ENCODE measurements at places on chromosomes 1 and 21. TPM values are rescaled to one million over a fixed set of nuclear protein-coding genes. Genes with fewer than 3 reads are reported as not detected.

DNA sequence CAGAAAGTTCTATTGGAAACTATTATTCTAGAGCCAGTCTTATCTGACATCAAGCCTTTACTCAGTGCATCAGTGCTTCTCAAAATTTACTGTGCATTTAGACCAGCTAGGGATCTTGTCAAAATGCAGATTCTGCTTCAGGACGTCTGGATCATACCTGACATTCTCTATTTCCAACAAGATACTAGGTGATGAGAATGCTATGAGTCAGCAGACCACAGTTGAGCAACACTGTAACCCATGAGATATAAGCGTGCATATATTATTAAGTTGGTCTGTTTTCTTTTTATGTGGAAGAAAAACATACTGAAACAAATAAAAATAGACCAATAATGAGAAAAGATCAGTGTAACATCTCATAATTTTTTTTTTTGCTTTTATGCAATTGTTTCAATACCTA, 40.4 kb upstream of the KCNH1 start:
- peaks cover 6% of the 10 kb centered on the region for H3K4me1 ChIP-seq
- DNase-seq, result no peak
- no peak overlapping the region for H3K27ac ChIP-seq

DNA sequence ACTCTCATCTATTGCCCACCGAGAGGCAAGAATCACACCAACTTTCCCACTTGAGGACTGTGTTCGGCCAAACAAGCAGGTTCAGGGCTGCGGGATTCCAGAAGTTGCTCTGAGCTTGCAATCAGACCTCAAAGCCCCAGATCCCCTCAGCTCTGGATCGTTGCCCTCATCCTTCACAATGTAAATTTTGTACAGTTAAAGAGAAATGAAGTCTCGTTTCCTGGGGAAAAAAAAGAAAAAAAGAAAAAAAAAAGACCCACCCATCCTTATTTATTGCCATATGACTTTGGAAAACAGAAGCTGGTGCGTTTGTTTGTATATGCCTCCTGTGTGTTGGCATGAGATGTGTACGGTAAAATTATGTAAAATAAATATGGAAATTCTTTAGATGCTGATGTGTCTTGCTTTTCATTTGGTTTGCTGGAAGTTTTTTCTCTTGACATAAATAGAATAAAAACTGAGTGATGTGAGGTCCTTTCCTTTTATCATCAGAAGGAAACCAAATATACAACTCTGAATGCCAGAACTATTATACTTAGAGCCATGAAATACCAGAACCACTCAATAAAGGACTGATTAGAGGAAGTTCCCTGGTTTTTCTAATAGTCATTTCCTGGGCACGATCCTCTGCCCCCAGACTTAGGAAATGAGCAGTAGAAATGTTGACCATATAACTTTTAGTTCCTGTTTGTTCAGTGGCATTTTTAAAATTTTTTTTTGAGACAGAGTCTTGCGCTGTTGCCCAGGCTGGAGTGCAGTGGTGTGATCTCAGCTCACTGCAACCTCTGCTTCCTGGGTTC, 48.7 kb downstream of the LHX4 start:
- no peak overlapping the region for H3K4me3 ChIP-seq
- H3K27me3 ChIP-seq, result no peaks in the 10 kb centered on the region
- peaks cover 10% of the 10 kb centered on the region for H3K4me1 ChIP-seq
- no peak overlapping the region for H3K27ac ChIP-seq

DNA sequence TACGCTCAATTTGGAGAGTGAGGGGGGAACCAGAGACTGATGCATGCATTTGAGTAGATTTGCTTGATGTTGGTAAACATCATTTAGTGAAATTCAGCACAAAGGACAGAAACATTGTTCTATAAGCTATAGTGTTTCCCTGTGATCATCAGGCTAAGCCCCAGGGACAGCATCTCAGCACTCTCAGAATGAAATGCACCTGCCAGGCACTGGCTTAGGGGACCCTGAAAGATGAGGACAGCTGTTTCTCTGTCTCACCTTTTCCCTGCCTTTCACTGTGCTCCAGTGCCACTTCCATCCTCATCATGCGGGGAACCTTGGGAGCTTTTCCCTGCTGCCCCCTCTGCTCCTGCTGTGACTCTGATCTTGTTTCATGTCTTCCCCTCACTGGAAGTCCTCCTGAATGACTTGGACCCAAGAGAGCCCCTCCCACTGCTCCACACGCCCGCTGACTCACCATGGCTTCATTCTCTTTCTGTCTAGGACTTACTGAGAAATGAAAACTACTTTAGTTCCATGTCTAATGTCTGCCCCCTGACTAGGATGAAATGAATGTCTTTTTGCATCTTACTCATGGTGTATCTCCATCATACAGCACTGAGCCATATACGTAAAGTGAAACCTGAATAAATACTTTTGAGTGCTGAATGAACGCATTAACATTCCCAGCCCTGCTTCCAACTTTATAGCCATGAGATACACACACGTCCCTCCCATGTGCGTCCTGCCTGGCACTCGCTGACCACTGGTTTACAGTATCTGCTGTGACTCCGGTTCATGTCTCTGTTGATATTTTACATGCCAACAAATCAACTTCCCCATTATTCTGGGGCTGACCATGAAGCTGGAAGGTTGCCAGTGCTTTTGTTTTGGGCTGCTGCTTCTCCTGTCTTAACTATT, 182.0 kb downstream of the PCP4 start:
- no peaks in the 10 kb centered on the region for H3K4me1 ChIP-seq
- no peaks in the 10 kb centered on the region for H3K36me3 ChIP-seq
- no peak overlapping the region for H3K27ac ChIP-seq
- no peaks in the 10 kb centered on the region for H3K27me3 ChIP-seq

The FCRL1 gene
- total RNA-seq, result not detected

DNA sequence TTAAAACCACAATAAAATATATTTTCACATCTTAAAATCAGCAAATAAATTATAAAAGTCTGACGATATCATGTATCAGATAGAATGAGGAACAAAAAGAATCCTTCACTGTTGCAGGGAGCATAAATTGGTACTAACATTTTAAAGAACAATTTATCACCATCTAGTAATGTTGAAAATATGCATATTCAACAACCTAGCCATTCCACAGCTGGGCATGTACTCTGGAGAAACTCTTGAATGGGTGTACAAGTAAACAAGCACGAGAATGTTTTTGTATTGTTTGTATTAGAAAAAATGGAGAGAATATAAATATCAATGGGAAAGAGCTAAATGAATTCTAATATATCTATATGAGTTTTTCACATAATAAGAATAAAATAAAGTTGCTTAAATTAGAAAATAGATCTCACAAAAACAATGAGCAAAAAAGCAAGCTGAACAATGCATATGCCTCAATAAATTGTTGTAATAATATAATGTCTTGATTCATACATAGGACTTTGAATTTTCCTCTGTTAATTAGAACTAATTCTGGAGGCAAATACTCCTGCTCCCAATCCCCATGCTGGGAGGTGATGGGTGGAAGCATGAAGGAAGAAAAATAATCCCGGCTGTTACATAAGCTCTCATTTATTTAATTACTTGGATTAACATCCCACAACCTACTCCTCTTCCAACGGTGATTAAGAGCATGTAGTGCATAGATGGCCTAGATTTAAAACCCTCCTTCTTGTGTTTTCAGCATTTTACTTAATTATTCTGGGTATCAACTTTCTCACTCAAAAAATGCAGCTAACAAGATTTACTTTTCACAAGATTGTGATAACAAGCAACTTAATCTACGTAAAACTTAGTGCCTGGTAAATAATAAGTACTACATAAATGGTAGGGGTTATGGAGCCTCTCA, 5.5 kb upstream of the FMO2 start:
- no peak overlapping the region for H3K27ac ChIP-seq
- H3K4me3 ChIP-seq, result no peak overlapping the region
- no peaks in the 10 kb centered on the region for H3K36me3 ChIP-seq
- H3K27me3 ChIP-seq, result no peaks in the 10 kb centered on the region

The SLC30A10 gene
- 0.20 TPM for total RNA-seq

The SESN2 gene
- 24.6 TPM for total RNA-seq

DNA sequence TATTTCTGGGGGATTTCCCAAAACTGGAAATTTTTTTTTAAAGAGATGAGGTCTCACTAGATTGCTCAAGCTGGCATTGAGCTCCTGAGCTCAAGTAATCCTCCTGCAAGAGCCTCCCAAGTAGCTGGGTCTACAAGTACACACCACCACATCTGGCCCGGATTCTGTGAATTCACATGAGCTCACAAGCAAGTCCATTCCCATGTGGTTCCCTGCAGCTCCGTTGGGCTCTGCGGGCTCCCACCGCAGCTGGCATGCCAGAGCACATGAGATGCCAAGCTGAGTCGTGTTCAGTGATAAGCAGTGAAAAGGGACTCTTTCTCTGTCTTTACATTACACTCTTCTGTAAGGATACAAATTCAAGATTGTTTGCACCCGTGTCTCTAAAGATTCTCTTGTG, 21.9 kb upstream of the TTF2 start:
- H3K4me1 ChIP-seq, result no peaks in the 10 kb centered on the region
- no peak for DNase-seq
- no peaks in the 10 kb centered on the region for H3K27me3 ChIP-seq
- H3K4me3 ChIP-seq, result no peak overlapping the region
- H3K27ac ChIP-seq, result no peak overlapping the region
- H3K36me3 ChIP-seq, result no peaks in the 10 kb centered on the region

The ESRRG gene
- total RNA-seq, result 0.44 TPM

GRCh38 chr1:8864713-8865344, 13.7 kb downstream of the ENO1 start:
- H3K36me3 ChIP-seq, result peaks cover 96% of the 10 kb centered on the region
- H3K4me1 ChIP-seq, result no peaks in the 10 kb centered on the region
- no peak overlapping the region for H3K4me3 ChIP-seq
- no peaks in the 10 kb centered on the region for H3K27me3 ChIP-seq
- H3K27ac ChIP-seq, result no peak overlapping the region

GRCh38 chr1:162145280-162145965, 75.9 kb downstream of the NOS1AP start:
- H3K27ac ChIP-seq, result no peak overlapping the region
- no peaks in the 10 kb centered on the region for H3K27me3 ChIP-seq
- no peaks in the 10 kb centered on the region for H3K36me3 ChIP-seq
- DNase-seq, result no peak
- H3K4me3 ChIP-seq, result no peak overlapping the region
- H3K4me1 ChIP-seq, result peaks cover 23% of the 10 kb centered on the region

- peaks cover 2% of the 10 kb centered on the region for H3K4me1 ChIP-seq
- no peak overlapping the region for H3K27ac ChIP-seq
- no peak for DNase-seq
- H3K36me3 ChIP-seq, result no peaks in the 10 kb centered on the region
Measured at GRCh38 chr21:35520302-35520701, 471.2 kb upstream of the RUNX1 start.

- peak within 1 kb of the TSS; percentile 89 for H3K4me3 ChIP-seq
- no peaks in the 10 kb centered on the region for H3K27me3 ChIP-seq
- peak; percentile 64 for DNase-seq
- H3K36me3 ChIP-seq, result peaks cover 3% of the 10 kb centered on the region
Measured at GRCh38 chr1:155207806-155208540, at the start of gene THBS3. TSS of gene THBS3 (minus strand) at chr1:155207897. CDS start at chr1:155207876, 21 bp downstream.

- no peak overlapping the region for H3K27ac ChIP-seq
- DNase-seq, result no peak
- H3K4me1 ChIP-seq, result no peaks in the 10 kb centered on the region
- no peaks in the 10 kb centered on the region for H3K27me3 ChIP-seq
Measured at GRCh38 chr1:19525607-19526545, 40.5 kb upstream of the CAPZB start.

The IL6R gene
- 1.7 TPM for total RNA-seq

- H3K27ac ChIP-seq, result no peak overlapping the region
- no peaks in the 10 kb centered on the region for H3K36me3 ChIP-seq
- H3K27me3 ChIP-seq, result no peaks in the 10 kb centered on the region
- DNase-seq, result no peak
Measured at GRCh38 chr1:6511561-6512244, 20.2 kb upstream of the PLEKHG5 start.

The WLS gene
- total RNA-seq, result 0.94 TPM

The TRIM67 gene
- not detected for total RNA-seq

DNA sequence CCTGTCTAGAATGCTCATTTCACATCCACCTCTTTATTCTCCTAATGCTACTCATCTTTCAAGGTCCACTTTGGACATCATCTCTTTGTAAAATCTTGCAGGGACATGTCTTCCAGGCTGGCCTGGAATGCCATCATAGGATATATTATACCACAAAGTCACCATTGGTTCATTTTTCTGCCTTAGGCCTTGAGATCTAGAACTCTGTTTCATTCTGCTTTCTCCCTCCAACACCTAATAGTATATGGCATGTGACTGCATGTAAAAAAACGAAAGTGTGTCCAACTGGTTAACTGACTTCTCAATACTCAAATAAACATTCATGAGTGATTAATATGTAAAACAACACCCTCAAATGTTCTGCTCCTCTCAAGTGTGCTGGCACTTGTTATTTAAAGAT, 84.1 kb downstream of the RGS2 start:
- peaks cover 2% of the 10 kb centered on the region for H3K36me3 ChIP-seq
- no peaks in the 10 kb centered on the region for H3K27me3 ChIP-seq
- peaks cover 2% of the 10 kb centered on the region for H3K4me1 ChIP-seq
- DNase-seq, result no peak

- no peaks in the 10 kb centered on the region for H3K27me3 ChIP-seq
- H3K4me3 ChIP-seq, result peak overlapping the region; percentile 72
- DNase-seq, result no peak
- H3K4me1 ChIP-seq, result no peaks in the 10 kb centered on the region
Measured at GRCh38 chr1:27960762-27961645, 1.2 kb downstream of the XKR8 start.

The NTMT2 gene
- not detected for total RNA-seq

The TSSK3 gene
- 1.6 TPM for total RNA-seq

DNA sequence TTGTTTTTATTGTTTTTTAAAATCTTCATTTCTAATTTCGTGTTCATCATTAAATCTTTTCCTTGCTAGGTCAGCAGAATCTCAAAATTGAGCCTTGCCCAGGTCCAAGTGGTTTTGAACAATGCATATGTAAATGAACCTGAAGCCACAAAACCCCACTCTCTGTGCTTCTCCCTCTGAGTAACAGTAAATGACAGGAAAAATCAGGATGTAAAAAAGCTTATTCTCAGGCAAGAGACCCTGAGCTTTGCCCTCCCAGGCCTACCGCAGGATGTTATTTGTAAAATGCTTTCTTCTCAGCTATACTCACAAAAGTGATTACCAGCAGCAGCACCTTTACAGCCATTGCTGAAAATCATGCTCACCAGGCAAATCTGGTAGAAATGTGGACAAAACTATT, 47.6 kb downstream of the TYW3 start:
- H3K27me3 ChIP-seq, result no peaks in the 10 kb centered on the region
- no peaks in the 10 kb centered on the region for H3K4me1 ChIP-seq
- H3K4me3 ChIP-seq, result no peak overlapping the region
- H3K36me3 ChIP-seq, result no peaks in the 10 kb centered on the region

DNA sequence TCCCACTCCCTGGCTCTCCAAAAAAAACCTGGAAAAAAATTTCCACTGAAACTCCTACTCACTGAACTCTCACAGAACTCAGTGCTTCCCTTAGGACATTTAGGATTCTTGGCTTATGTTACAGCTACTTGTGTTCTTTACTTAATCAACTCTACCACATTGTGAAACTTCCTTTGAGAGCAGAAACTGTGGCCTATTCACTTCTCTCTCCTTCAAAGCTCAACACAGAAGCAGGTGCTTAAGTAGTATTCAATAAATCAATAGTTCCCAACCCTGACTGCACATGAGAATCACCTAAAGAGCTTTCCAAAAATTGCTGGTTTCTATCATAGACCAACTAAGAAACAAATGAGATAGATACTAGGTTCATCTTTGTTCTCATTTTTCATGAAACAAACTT, 67.9 kb upstream of the DMRTA2 start:
- H3K4me3 ChIP-seq, result no peak overlapping the region
- no peak for DNase-seq
- H3K27me3 ChIP-seq, result no peaks in the 10 kb centered on the region
- H3K4me1 ChIP-seq, result no peaks in the 10 kb centered on the region
- 0 out of 2 replicates have a peak, but pooled peaks cover 4% of the 10 kb centered on the region for H3K36me3 ChIP-seq

- H3K27me3 ChIP-seq, result peaks cover 2% of the 10 kb centered on the region
- DNase-seq, result no peak
- H3K4me1 ChIP-seq, result no peaks in the 10 kb centered on the region
- H3K4me3 ChIP-seq, result no peak overlapping the region
- no peak overlapping the region for H3K27ac ChIP-seq
Measured at GRCh38 chr21:25636727-25637126, 2.3 kb upstream of the JAM2 start.
